ENCODE measurements at places on chromosomes 5 and 9. TPM values are rescaled to one million over a fixed set of nuclear protein-coding genes. Genes with fewer than 3 reads are reported as not detected.

PCDHGC5 gene
- polyA plus RNA-seq, result not detected

LHX3 gene
- not detected for polyA plus RNA-seq

SLC6A19 gene
- not detected for polyA plus RNA-seq

TRIM36 gene
- polyA plus RNA-seq, result not detected

ANXA2R gene
- polyA plus RNA-seq, result 55.9 TPM

CBY3 gene
- polyA plus RNA-seq, result not detected

DNA sequence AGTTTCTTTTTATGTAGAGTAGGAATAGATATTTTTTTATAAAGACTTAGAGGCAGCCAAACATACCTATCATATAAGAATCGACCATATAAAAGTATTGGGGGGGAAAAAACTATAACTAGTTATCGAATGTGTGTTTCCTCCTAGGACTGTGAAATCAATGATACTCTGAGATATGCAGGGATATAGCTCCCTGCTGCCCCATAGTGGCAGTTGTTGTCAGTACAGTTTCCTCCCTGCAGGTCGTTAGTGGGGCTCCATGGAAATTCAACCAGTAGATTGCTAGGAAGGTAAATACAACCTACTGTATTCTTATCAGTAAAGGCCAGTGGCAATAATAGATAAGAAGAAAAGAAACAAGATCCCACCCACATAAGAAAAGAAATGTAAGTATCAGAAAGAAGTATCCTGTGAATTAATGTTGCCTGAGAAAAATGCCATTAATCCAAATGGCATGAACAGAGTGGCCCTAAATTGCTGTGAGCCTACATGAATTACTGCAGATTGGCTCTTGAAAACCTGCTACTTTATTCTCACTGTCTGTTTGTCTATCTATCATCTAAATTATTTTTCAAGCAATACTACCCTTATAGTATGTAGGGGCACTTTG lies 136.9 kb upstream of the FBN2 start:
- H3K27ac ChIP-seq, result no peak overlapping the region
- H3K4me1 ChIP-seq, result no peaks in the 10 kb centered on the region
- no peak overlapping the region for H3K4me3 ChIP-seq

- no peaks in the 10 kb centered on the region for H3K36me3 ChIP-seq
- DNase-seq, result no peak
- H3K27me3 ChIP-seq, result no peaks in the 10 kb centered on the region
- H3K4me1 ChIP-seq, result no peaks in the 10 kb centered on the region
- no peak overlapping the region for H3K27ac ChIP-seq
Measured at GRCh38 chr5:78221964-78222451, 72.5 kb downstream of the AP3B1 start.

DNA sequence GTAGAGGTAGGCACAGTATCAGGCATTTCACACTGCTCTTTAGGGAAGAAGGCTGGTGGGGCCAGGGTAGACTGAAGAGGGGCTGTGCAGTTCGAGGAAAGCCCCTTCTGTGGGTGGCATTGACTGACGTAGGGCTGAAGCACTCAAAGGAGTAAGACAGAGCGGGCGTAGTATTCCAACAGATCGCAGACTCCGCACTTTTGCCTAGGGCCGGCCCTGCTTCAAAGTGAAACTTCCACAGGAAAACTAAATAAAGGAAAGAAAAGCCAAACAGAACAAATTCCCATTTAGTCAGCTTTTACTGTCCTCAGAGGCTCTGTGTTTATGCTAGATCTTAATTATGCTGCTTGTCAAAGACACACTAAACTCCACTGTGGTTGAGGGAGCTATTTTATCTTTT lies 493.0 kb upstream of the WWC1 start:
- no peaks in the 10 kb centered on the region for H3K27me3 ChIP-seq
- no peaks in the 10 kb centered on the region for H3K36me3 ChIP-seq
- no peak overlapping the region for H3K4me3 ChIP-seq
- H3K27ac ChIP-seq, result no peak overlapping the region

GRCh38 chr9:981491-981898 lies 5.0 kb downstream of the DMRT3 start:
- H3K36me3 ChIP-seq, result no peaks in the 10 kb centered on the region
- H3K27me3 ChIP-seq, result peaks cover 21% of the 10 kb centered on the region
- no peak for DNase-seq

- H3K36me3 ChIP-seq, result peaks cover 5% of the 10 kb centered on the region
- H3K4me1 ChIP-seq, result no peaks in the 10 kb centered on the region
- H3K27me3 ChIP-seq, result no peaks in the 10 kb centered on the region
- no peak overlapping the region for H3K27ac ChIP-seq
Measured at GRCh38 chr9:92627651-92628050, 42.3 kb downstream of the IPPK start.

DNA sequence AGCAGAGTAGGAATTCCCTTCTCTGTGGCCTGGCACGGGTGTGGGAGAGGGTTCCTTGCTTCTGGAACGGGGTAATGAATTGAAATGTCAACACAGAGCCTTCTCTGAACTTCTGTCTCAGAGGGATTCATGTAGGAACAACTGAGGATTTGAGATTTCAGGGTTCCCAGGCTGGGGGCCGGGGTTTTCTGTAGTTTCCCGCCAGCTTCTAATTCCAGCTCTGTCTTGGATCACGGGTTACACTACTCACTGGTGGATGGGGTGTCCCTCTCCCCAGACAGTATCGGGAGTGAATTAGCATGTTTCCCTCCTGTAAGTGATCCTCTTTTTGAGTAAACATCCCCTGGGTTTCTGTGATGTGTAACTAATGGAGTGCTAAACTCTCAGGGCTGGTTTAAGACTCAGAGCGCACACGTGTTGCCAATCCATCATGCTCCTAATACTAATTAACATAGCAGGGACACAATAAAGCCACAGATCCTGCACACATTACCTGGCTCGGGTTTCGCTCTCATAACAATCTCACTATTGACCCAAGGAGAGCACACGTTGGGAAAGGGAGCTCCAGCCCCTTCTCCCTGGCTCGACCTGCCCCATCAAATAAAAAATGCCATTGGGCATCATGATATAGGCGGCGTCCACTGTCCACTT lies 18.1 kb upstream of the DMRT2 start:
- H3K27ac ChIP-seq, result no peak overlapping the region
- no peaks in the 10 kb centered on the region for H3K36me3 ChIP-seq
- DNase-seq, result no peak
- H3K4me3 ChIP-seq, result no peak overlapping the region
- no peaks in the 10 kb centered on the region for H3K4me1 ChIP-seq

DNA sequence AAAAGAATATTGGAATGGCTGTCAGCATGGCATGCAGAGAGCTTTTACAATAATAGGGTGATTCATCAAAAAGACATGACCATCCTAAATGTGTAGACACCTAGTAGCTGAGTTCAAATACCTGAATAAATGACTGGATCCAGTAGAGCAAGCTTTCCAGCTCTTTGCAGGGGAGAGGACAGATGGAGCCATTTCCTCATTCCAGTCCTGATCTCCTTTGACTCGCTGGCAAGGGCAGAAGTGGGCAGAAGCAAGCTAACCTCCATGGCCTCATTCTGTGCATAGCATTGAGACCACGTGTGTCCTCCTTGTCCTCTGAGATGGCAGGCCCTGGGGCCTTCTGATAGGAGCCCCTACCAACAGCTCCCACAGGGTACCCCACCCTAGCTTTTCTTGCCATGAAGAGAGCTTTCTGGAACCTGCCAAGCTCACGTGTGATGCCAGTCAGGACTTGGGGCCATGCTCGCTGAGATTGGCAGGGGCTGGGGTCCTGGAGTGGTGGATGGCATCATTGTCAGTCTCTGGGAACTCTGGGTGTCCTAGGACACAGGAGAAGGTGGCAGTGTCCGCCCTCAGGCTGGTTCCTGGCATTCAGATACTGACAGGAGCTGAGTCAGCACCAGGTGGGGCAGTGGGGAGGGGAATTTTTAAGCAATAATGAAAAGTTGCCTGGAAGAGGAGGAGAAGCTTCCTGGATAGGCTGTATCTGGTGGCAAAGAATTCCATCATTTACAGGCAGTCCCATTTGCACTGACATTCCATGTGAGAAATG lies 33.6 kb downstream of the WWC1 start:
- H3K4me1 ChIP-seq, result no peaks in the 10 kb centered on the region
- no peak for DNase-seq
- H3K27ac ChIP-seq, result no peak overlapping the region
- H3K4me3 ChIP-seq, result no peak overlapping the region
- H3K27me3 ChIP-seq, result no peaks in the 10 kb centered on the region
- H3K36me3 ChIP-seq, result no peaks in the 10 kb centered on the region

DNA sequence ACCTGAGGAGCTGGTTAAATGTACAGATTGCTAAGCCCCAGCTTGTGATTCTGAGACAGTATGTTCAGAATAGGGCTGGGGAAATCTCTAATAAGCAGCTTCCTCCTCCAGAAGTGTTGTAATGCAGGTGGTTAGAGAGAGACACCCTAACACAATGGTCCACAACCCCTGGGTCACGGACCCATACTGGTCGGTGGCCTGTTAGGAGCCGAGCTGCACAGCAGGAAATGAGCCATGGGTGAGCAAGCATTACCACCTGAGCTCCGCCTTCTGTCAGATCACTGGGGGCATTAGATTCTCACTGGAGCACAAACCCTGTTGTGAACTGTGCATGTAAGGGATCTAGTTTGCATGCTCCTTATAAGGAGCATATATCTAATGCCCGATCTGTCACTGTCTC lies 61.8 kb downstream of the SLC36A1 start:
- no peak for DNase-seq
- no peaks in the 10 kb centered on the region for H3K27me3 ChIP-seq
- H3K36me3 ChIP-seq, result no peaks in the 10 kb centered on the region
- no peak overlapping the region for H3K4me3 ChIP-seq
- no peaks in the 10 kb centered on the region for H3K4me1 ChIP-seq

DNA sequence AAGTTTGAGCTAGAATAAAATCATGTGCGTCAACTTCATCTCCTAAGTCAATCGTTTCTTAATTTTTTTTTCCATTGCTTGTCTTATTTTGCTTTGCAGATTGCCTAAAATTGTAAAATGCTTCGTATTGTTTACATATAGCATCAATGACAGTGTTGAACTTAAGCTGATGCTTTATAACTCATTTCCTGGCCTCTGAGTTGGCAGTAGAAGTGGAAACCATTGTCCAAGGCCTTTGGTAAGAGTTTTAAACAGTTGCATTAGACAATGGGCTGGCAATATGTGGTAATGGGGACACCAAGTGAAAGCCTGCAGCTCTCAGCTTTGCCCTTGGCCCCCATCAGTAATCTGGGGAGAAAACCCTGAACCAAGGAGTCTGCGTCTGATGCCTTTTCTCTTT lies 154.8 kb upstream of the GAS1 start:
- H3K4me3 ChIP-seq, result no peak overlapping the region
- DNase-seq, result no peak
- no peaks in the 10 kb centered on the region for H3K36me3 ChIP-seq
- H3K27me3 ChIP-seq, result no peaks in the 10 kb centered on the region
- H3K4me1 ChIP-seq, result no peaks in the 10 kb centered on the region

GRCh38 chr5:100706776-100707175 lies 171.6 kb downstream of the FAM174A start:
- no peaks in the 10 kb centered on the region for H3K4me1 ChIP-seq
- no peak overlapping the region for H3K4me3 ChIP-seq
- no peaks in the 10 kb centered on the region for H3K36me3 ChIP-seq
- no peaks in the 10 kb centered on the region for H3K27me3 ChIP-seq
- DNase-seq, result no peak

GRCh38 chr5:71620630-71621029 lies 33.5 kb downstream of the MCCC2 start:
- no peaks in the 10 kb centered on the region for H3K27me3 ChIP-seq
- peaks cover 7% of the 10 kb centered on the region for H3K36me3 ChIP-seq
- H3K4me3 ChIP-seq, result no peak overlapping the region
- no peak overlapping the region for H3K27ac ChIP-seq

- no peak overlapping the region for H3K27ac ChIP-seq
- peaks cover 6% of the 10 kb centered on the region for H3K4me1 ChIP-seq
- no peak overlapping the region for H3K4me3 ChIP-seq
Measured at GRCh38 chr5:91468651-91469422, 85.7 kb upstream of the ARRDC3 start.

- DNase-seq, result no peak
- H3K27me3 ChIP-seq, result peaks cover 5% of the 10 kb centered on the region
- H3K4me1 ChIP-seq, result no peaks in the 10 kb centered on the region
Measured at GRCh38 chr5:86909418-86910295, 291.9 kb downstream of the COX7C start.

GRCh38 chr5:84430863-84431663 lies 46.4 kb upstream of the EDIL3 start:
- H3K27ac ChIP-seq, result no peak overlapping the region
- H3K27me3 ChIP-seq, result no peaks in the 10 kb centered on the region
- no peaks in the 10 kb centered on the region for H3K4me1 ChIP-seq
- DNase-seq, result no peak
- no peaks in the 10 kb centered on the region for H3K36me3 ChIP-seq

DNA sequence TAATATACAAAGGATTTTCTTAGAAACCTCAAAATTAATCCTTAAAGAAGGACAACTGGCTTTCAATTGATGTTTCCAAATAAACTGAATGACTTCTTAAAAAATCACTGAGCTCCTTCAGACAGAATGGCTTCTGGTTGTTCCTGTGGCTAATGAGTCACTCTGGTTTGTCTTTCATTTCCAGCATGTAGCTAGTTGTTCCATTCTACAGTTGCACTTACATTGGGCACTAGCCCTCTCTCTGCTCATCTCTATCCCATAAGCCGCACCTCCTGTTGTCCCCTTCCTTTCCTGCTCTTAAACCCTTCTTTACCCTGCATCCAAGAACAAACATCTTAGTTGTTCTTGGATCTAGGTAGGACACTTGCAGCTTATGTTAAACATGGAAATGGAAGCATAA lies 235.3 kb upstream of the HAPLN1 start:
- no peak overlapping the region for H3K27ac ChIP-seq
- H3K4me3 ChIP-seq, result no peak overlapping the region
- DNase-seq, result no peak
- H3K27me3 ChIP-seq, result no peaks in the 10 kb centered on the region
- no peaks in the 10 kb centered on the region for H3K36me3 ChIP-seq

DNA sequence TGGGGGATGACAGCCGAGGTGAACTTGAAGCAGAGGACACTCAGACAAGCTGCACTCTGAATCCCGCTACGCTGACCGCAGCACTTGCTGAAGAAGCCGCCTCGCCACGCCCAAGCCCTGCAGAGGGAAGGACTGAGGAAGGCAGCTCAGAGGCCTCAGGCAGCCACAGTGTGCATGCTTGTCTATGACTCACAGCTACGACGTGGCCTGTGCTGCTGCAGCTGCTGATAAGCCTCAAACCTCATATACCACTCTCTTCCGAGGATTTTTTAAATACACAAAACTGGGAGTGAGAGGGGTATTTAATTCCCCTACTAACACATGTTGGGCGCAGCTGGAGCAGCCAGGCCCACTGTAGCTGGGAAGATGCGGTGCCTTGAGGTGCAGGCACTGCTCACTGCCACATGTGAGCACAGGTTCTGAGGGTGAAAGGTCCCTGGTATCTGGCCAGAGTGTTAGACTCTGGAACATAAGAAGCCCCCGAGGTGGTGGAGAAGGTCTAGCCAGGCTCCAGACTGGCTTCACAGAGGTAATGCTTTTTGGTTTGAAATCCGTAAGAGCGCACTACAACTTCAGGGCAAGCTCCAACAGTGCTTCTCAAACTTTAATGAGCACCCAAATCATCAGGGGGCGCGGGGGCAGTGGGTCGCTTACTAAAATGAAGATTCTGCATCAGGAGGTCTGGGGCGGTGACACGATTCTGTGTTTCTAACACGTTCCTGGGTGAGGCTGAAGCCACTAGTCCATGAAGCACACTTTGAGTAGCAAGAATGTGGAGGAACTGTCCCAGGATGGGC lies 196.8 kb downstream of the AUH start:
- peak; percentile 13 for DNase-seq
- H3K4me1 ChIP-seq, result peaks cover 41% of the 10 kb centered on the region
- no peak overlapping the region for H3K4me3 ChIP-seq
- no peaks in the 10 kb centered on the region for H3K27me3 ChIP-seq

GRCh38 chr9:110626101-110626829 lies 42.3 kb upstream of the MUSK start:
- DNase-seq, result no peak
- H3K4me1 ChIP-seq, result no peaks in the 10 kb centered on the region
- no peaks in the 10 kb centered on the region for H3K27me3 ChIP-seq
- H3K4me3 ChIP-seq, result no peak overlapping the region
- no peaks in the 10 kb centered on the region for H3K36me3 ChIP-seq
- H3K27ac ChIP-seq, result no peak overlapping the region
